ENCODE measurements at places on chromosomes 13 and 19.

DNA sequence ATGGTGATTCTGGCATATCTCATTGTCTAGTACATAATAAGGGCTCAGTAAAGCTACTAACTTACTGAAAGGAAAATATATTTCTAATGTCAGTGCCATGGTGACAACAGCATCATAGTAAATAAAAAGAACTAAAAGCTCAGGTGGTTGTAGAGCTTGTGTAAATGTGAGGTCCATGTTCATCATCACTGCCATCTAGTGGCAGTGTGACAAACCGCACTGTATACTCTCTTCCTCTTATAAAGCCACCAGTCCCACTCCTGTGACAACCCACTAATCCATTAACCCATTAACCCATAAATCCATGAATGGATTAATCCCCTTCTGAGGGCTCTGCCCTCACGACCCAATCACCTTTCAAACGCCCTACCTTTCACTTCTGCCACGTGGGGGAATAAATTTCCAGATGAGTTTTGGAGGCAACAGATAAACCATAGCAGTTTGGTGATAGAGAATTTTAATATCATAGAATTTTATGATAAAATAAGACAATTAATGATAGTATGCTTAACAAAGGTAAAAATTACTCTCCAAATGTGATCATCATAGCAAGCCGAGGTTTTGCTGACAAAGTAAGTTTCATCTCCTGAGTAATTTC, 160.4 kb upstream of the SGCG start:
- no peaks in the 10 kb centered on the region for H3K27me3 ChIP-seq
- H3K27ac ChIP-seq: no peak overlapping the region
- no peaks in the 10 kb centered on the region for H3K4me1 ChIP-seq
- H3K4me3 ChIP-seq: no peak overlapping the region
- no peaks in the 10 kb centered on the region for H3K36me3 ChIP-seq

DNA sequence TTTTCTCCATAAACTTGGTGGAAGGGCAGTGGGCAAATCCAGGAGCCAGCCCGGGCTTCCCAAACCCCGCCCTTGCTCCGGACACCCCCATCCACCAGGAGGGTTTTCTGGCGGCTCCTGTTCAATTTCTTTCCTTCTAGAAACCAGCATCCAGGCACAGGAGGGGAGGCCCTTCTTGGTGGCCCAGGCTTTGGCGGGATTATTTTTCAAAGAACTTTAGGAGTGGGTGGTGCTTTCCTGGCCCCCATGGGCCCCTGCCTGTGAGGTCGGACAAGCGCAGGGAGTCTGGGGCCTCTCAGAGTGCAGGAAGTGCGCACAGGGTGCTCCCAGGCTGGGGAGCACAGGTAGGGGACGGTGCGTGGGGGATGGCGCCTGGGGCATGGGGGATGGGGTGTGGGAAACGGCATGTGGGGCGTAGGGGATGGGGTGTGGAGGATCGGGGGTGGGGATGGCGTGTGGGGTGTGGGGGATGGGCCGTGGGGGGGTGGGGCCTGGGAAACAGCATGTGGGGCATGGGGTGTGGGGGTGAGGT, 396 bp downstream of the F7 start:
- H3K27me3 ChIP-seq: peaks cover 11% of the 10 kb centered on the region
- no peak for DNase-seq
- peaks cover 5% of the 10 kb centered on the region for H3K4me1 ChIP-seq
- no peaks in the 10 kb centered on the region for H3K36me3 ChIP-seq

DNA sequence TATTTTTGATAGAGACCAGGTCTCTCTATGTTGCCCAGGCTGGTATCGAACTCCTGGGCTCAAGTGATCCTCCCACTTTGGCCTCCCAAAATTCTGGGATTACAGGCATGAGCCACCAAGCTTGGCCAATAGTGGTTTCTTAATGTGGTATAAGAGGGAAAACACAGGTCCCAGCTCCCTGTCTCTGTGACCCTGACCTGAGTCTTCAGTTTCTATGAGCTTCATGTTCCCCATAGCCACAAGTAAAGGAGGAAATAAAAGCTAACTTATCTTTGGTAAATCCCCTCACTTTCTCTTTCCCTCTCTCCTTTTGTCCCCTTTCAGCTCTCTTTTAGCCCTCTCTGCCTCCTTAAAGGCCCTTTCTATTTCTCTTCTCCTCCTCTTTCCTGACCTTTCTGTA, 50.3 kb downstream of the ABCC4 start:
- no peak for DNase-seq
- no peak overlapping the region for H3K27ac ChIP-seq
- H3K36me3 ChIP-seq: no peaks in the 10 kb centered on the region
- H3K27me3 ChIP-seq: no peaks in the 10 kb centered on the region
- H3K4me1 ChIP-seq: no peaks in the 10 kb centered on the region

DNA sequence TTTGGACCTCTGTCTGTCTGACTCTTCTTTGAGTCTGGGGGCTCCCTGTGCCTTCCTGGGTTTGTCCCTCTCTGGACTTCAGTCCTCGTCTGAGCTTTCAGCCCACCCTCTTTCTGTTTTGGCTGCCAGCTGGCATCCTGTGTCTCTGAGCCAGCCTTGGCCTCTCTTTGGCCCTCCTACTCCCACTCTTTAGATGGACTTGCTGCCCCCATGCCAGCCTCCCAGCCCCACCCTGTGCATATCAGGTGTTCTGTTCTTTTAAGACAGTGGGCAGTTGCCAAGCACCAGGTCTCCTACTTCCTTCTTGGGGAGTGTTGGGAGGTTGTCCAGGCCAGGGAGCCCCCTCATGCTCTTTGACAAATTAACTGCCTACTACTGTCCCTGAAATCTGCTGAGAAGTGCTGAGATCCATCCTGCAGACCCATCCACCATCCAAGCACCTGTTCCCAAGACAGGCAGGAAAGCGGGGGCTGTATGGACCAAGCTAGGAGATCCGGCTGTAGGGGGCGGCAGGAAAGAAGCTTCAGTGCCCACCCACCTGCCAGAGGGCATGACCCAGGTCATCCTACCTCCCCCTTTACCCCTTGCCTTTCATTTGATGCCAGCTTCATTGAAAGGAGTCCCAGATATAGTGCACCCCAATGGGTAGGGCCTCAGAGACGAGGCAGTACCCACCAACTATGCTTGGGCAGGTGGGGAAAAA, 9.6 kb downstream of the CIC start:
- peaks cover 46% of the 10 kb centered on the region for H3K4me1 ChIP-seq
- peak overlapping the region; percentile 41 for H3K4me3 ChIP-seq

GRCh38 chr19:10544242-10544752, 593 bp downstream of the ATG4D start:
- no peaks in the 10 kb centered on the region for H3K4me1 ChIP-seq
- no peaks in the 10 kb centered on the region for H3K27me3 ChIP-seq
- H3K36me3 ChIP-seq: no peaks in the 10 kb centered on the region
- H3K4me3 ChIP-seq: peak overlapping the region; percentile 89
- no peak for DNase-seq

DNA sequence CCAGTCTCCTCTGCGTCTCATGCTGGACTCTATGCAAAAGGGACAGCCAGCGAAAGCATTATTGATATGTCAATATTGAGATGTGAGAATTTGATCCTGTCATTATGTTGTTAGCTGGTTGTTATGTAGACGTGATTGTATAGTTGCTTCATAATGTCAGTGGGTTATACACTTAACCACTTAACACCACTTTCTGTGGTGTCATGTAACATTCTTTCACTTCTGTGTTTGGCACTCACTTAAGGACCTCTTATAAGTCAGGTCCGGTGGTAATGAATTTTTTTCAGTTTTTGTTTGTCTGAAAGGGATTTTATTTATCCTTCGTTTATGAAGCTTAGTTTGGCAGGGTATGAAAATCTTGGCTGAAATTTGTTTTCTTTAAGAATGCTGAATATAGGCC, 7.1 kb upstream of the SIGLEC7 start:
- no peaks in the 10 kb centered on the region for H3K27me3 ChIP-seq
- H3K4me1 ChIP-seq: no peaks in the 10 kb centered on the region
- no peak for DNase-seq
- H3K4me3 ChIP-seq: no peak overlapping the region
- H3K27ac ChIP-seq: no peak overlapping the region
- no peaks in the 10 kb centered on the region for H3K36me3 ChIP-seq

DNA sequence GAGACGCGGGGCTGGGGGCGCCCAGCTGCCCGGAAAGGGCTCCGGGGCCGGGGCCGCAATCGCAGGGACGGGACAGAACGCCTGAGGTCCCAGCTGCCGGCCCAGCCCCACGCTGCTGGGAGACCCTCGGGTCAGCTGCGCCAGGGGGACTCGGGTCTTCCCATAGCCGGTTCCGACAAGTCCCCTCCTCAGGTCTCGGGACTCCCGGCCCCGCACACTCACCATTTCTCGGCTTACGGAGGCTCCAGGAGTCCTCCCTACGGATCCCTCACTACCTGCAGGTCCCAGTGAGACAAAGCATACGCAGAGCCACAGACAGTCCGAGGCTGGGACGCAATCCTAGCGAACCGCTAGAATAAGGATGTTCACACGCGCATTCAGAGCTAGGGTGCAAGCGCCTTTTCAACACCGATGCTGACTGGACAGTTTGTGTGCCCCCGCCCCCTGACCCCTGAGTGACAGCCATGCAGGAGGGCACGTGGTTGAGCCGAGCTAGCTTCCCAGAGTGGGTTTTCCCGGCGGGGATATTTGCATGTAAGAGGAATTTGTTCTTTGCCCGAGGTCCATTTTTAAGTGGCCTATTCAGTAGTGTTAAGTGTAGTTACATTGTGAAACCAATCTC, 13.6 kb downstream of the ZNF490 start:
- no peaks in the 10 kb centered on the region for H3K36me3 ChIP-seq
- no peaks in the 10 kb centered on the region for H3K27me3 ChIP-seq
- H3K4me1 ChIP-seq: no peaks in the 10 kb centered on the region

- no peak overlapping the region for H3K4me3 ChIP-seq
- no peaks in the 10 kb centered on the region for H3K4me1 ChIP-seq
- no peak overlapping the region for H3K27ac ChIP-seq
- H3K36me3 ChIP-seq: no peaks in the 10 kb centered on the region
Observed at GRCh38 chr13:101718496-101718895, 266.0 kb downstream of the ITGBL1 start.

DNA sequence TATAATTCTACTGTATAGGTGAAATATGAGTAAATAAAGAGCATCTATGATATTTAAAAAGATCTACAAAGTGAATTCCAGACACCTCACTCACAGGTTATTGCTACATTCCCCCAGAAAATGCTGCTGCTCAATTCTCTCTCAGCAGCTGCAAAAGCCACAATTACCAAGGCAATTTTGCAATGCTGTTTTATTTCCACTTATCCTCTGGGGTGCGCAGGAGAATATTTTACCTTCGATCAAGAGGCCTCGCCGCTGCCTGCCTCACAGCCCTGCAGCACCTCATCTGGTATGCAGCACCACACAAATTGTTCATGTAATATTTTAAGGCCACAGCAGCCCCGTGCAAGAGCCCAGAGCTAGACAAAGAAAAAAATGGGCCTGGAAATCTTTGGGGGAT, 333.2 kb downstream of the DNAJC15 start:
- no peaks in the 10 kb centered on the region for H3K4me1 ChIP-seq
- no peaks in the 10 kb centered on the region for H3K36me3 ChIP-seq

DNA sequence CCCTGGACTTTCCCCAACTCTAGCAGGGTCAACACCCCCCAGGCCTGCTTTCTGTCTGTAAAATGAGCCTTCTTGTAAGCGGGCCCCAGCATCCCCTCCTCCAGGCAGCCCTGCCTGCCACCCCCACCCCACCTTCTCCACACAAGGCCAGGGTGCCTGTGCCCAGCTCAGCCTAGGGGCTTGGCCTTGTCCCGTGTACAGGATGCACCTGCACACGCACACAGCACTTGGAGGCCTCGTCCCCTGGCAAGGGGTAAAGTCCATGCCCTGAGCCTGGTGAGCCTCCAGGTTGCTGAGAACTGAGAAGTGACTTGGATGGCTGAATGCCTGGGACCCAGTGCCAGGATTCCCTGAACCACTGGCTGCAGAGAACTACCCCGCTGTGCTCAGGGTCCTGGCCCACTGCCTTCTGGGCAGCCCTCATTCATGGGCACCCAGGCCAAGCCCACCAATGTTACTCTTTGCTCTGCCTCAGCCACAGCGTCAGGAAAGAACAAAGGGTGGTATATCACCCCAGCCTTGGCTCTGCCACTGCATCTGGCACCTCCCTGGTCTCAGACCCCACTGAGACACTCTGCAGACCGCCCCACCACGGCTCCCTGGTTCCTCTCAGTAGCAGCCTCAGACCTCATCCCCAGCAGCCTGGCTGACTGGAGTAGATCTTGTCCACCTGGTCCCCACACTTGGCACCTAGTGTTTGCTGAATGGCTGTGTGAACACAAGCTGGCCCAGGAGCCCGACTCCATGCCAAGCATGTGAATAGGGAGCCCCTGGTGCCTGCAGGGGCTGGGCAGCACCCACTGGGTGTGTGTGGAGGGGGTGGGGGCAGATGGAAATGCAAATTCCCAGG, 1.8 kb upstream of the TM6SF2 start:
- H3K4me3 ChIP-seq: no peak overlapping the region
- H3K4me1 ChIP-seq: no peaks in the 10 kb centered on the region
- no peak overlapping the region for H3K27ac ChIP-seq
- H3K36me3 ChIP-seq: peaks cover 8% of the 10 kb centered on the region
- DNase-seq: no peak

- peak overlapping the region; percentile 90 for H3K27ac ChIP-seq
- H3K4me3 ChIP-seq: peak overlapping the region; percentile 42
- peak; percentile 59 for DNase-seq
- H3K36me3 ChIP-seq: no peaks in the 10 kb centered on the region
Observed at GRCh38 chr19:3397266-3398022, 31.1 kb downstream of the NFIC start.

DNA sequence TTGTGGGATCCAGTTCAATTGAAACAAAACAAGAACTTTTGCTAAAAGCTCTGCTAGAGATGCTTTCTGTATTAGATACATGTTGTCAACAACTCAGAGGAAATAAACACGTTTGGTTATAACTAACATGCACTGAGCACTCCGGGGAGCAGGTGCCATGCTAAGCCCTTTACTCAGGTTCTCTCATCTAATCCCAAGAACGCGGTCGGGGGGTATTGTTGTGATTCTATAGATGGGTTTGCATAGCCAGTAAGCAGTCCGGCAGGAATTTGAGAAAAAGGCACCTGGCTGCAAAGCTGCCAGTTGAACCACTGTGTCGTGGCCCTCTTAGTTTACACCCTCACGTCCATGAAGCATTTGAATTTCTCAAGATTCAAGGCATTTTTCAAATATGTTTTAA, 24.3 kb upstream of the SPACA7 start:
- H3K4me1 ChIP-seq: no peaks in the 10 kb centered on the region
- H3K27ac ChIP-seq: no peak overlapping the region
- no peaks in the 10 kb centered on the region for H3K27me3 ChIP-seq
- no peak for DNase-seq

- no peaks in the 10 kb centered on the region for H3K36me3 ChIP-seq
- H3K27ac ChIP-seq: no peak overlapping the region
- H3K4me3 ChIP-seq: no peak overlapping the region
- H3K4me1 ChIP-seq: no peaks in the 10 kb centered on the region
Observed at GRCh38 chr13:63206461-63206860, 1790.8 kb upstream of the PCDH20 start.

GRCh38 chr19:18460900-18461299, 23.0 kb upstream of the ISYNA1 start:
- DNase-seq: no peak
- no peaks in the 10 kb centered on the region for H3K27me3 ChIP-seq
- H3K36me3 ChIP-seq: peaks cover 6% of the 10 kb centered on the region
- H3K4me1 ChIP-seq: peaks cover 20% of the 10 kb centered on the region

All from breast epithelium (tissue), 4 donors.